ENCODE measurements at places on chromosomes 2 and 18.

DNA sequence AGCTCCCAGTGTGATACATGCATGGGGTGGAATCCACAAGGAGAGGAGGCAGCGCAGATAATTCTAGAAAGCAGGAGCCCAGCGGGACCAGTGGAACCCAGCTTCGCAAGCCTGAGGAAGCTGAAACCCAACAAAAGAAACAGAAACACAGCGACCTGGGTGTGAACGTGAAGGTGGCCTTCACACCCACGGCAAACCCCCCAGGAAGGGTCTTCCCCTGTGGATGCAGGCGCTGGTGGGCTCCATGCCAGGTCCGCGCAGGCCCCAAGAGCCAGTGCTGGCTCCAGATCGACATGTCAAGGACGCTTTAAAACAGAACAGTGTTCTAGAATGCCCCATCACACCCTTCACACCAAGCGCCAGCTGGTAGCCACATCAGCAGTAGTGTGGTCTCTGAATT lies 22.1 kb downstream of the KIF1A start:
- no peak for DNase-seq

DNA sequence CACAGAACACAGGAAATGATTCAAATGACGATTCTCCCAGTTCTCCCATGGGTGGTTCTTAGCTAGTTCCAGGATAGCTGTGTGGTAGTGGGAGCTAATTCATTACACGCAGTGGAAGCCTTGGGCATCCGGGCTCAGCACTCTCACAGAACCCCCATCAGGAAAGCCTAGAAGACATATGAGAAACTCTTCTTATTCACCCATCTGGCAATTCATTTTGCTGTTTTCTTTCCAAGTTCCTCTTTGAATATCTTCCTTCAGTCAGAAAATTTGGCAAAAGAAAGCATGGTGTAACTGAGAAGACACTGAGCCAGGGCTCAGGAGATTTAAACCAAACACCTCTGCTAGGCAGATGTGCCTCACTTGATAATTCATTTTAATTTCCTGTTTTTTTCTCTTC lies 85.2 kb upstream of the FN1 start:
- DNase-seq: no peak

DNA sequence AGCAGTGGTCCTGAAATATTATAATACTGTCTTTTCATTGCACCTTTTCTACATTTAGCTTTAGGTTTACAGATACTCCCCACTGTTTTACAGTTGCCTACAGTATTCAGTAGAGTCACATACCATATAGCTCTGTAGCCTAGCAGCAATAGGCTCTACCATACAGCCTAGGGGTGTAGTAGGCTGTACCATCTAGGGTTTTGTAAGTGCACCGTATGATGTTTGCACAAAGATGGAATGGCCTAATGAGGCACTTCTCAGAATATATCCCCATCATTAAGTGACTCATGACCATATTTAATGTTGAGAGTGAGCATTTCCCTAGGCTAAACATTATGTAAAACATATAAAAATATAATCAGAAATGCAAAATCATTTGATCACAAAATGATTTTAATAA lies 511.3 kb upstream of the RAB12 start:
- DNase-seq: no peak

GRCh38 chr18:71293322-71293721 lies 1004.5 kb downstream of the SOCS6 start:
- no peak for DNase-seq

DNA sequence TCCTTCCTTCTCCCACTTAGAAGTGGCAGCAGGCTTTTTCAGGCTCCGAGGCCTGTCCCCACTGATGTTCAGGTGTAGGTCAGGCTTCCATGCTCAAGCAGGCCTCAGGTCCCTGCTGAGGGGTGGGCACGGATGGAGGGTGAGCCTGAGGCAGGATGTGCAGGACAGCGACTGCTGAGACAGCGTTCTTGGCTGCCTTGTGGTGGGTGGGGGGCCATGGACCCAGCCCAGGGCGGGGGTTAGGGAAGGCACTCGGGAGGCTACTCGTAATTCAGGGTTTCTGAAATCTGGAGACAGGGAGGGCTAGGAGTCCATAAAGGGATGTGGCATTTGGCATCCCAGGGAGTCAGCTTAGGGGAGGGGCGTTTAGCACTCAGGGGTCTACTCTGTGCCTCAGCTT lies 30.3 kb downstream of the COLEC11 start:
- no peak for DNase-seq

GRCh38 chr2:71223767-71224333 lies 3.1 kb downstream of the PAIP2B start:
- DNase-seq: no peak

DNA sequence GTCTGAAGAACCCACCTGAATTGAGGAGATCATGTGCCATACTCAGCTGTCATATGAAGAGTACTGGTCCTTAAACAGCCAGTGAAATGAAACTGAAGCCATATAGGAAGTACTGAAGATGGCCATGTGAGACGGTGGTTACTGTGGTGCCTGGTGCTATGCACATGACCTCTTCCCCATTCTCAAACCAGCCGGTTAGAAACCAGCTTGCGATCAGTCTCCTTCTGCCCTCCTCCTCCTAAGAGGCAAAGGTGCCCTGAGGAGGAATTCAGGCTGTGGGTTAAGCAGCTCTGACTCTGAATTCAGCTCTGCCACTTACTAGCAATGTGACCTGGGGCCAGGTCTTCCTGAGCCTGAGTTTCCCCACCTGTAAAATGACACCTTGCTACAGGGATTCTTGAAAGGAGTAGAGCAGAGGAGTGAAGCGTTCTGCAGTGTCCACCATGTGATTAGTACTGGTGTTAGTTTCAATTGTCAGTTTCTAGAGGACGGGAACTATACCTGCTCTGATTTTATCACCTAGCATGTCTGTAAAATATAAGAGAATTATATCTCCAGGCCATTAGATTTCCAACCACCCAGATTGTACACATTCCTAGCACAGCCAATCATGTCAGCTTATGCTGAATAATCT lies 5.1 kb downstream of the FECH start:
- DNase-seq: no peak

DNA sequence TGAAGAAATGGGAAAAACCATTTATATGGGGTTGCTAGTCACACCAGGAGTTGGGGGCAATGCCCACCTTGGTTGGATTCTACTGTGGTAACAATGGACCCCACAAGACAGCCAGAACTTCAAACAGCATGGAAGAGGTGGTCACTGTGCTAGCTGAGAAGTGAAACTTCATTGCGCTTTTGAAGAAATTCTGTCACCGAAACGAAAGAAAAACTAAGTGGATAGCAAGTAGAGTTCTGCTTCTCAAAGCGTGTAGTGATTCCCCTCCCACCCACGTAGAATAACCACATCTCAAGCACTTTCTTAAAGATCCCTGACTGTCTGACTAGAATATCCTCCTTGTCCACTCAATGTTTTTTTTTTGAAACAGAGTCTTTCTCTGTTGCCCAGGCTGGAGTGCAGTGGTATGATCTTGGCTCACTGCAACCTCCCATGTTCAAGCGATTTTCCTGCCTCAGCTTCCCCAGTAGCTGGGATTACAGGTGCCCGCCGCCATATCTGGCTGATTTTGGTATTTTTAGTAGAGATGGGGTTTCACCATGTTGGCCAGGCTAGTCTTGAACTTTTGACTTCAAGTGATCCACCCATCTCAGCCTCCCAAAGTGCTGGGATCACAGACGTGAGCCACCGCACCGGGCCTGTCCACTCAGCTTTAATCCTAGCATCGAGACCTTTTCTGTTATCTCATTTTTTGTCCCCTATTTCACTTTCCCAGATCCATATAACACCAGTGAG lies 30.1 kb upstream of the CCL20 start:
- no peak for DNase-seq

DNA sequence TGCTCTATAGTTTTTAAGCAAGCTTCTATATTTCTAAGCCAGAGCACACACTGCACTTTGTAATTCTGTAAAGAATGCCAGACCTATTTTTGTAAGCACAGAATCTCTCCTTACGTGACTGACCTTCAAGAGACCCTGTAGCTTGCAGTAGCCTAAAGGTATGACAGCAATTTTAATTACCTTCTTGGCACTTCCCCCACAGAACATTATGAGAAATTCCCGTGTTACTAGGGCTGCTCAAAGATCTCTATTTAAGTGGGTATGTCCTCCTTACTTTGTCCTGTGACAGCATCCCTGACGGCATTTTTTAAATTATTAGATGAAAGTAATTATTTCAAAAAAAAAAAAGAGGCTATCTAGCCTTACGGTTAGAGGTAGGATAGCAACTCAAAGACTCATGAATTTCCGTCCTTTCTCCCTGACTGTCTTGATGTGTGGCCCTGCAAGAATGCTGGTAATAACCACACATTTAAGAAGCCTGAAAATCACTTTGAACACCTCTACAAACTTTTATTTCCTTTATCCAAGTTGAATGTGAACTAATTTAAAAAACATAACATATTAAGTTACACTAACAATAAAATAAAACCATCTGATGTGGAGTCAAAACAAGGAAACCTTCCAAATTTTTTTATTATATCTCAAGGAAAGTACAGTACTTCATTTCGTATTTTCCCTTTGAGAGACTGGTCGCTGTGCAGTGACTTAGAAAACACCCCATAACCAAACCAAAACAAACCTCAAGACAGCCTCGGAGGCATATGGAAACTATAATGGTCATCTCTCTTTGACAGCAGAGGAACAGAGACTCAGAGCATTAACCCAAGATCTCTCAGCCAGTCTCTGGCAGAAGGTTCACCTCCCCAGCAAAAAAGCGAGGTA lies 54.9 kb downstream of the THUMPD2 start:
- DNase-seq: no peak

- no peak for DNase-seq
These were observed 24.4 kb downstream of the ZNF521 start for GRCh38 chr18:25327584-25327983.

DNA sequence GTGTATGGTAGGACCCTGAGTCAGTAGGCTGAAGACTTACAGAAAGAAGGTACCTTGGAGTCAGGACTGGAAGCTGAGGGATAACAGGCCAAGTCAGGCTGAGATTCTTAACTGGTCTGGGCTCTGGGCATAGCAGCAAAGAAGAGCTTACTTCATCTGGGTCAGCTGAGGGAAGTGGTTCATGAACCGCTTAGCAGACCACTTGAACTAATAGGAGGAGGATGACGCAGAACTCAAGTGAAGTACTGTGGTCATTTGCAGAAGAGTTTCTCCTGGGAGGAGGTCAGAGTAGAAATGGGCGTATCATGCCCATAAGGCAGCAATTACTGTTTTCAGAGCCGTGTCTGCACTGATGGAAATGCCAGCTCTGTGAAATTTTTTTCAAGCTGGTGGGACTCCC lies 164.5 kb downstream of the LCLAT1 start:
- DNase-seq: no peak

- DNase-seq: no peak
These were observed 120.1 kb downstream of the ANTXR1 start for GRCh38 chr2:69132960-69133590.

DNA sequence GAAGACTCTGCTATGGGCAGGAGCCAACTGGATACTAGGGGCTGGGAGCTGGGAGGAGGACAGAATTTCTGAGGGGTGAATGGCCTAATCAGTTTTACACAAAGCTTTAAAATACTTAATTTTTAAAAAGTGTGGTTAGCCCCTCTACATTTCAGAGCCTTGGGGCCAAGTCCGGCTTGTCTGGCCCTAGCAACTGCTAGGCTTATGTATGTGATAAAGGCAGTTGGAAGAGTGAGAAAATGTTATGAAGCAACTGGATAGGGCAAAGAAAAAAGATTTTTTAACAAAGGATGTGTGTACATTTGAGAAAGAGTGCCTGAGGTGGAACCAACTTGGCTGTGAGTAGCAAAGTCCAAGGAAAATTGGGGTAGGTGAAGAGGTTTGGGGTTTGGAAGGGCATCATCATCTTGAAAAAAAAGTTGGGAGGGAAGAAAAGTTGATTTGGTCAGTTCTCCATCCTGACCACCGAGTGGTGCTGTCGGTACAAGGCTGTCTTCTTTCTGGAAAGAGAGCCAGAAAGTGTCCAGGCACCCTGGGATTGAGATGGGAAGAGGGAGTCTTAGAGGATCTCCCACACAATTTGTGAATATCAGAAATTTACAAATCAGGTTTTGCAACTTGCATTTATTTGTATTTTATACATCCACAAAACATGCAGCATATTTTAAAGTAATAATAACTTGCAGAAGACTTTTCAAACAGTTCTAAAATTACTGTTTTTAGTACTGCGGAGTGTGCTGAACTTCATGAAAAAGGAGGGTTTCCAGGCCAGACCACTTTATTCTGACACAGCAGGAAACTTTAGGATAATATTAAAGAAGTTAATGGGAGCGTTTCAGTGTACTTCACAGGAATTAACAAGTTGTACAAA lies 10.5 kb upstream of the CDK15 start:
- no peak for DNase-seq

GRCh38 chr2:237920673-237921072 lies 46.1 kb upstream of the UBE2F start:
- DNase-seq: no peak

- DNase-seq: no peak
These were observed 27.7 kb upstream of the CPS1 start for GRCh38 chr2:210528716-210529115.

- peak; percentile 72 for DNase-seq
These were observed 284.8 kb downstream of the MREG start for GRCh38 chr2:215728504-215729065.

- no peak for DNase-seq
These were observed 11.1 kb downstream of the HADHB start for GRCh38 chr2:26255759-26256384.

DNA sequence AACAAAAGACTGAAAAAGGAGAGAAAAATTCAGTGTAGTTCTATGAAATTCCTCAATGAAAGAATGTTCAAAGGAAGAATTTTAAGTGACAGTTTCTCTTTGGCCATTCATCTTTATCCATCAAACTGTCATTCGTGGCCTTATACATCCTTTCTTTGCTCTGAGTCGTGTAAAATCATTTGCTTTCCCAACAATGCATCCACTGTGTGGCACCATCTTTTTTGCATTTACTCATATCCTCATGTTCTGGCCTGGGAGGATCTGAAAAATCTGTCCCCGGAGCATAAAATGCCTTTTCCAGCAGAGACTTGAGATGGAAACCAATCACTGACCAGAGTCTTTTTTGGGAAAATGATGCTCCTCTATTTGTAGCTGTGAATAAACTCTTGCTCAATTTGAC lies 240.3 kb upstream of the ETAA1 start:
- no peak for DNase-seq

DNA sequence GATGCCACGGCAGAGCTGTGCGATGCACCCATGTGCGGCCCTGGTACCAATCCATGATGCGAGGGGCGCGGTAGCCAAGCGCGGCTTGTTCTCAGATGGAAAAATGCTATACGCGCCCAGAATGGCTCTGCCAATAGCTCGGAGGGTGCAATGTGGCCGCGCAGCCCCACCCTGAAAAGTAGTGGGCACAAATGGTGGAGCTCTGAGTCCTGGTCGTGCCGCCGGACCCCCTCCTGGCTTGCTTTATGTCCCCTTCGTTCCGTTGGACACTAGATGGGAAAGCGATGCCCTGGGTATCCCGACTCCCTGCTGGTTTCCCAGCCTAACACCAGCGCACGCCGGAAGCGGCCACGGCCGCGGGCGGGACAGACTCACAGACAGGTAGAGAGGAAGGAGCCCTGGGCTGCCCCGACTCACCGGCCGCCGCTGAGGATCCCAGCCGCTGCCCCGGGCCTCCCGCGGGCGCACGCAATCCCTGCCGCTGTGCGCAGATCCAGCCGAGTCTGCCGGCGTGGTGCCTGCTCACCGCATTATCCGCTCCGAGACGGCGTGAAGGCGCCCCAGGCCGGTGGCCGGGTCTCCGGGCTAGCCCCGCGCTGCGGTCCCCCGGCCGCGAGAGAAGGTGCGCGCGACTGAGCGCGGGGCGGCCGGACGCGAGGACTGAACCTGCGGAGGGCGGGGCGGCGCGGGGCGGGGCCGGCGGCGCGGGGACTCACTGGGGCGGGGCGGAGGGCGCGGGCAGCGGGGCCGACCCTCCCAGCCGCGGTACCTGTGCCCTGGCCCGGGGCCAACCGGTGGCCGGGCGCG lies at the start of gene CDC42EP3:
Gene CDC42EP3 (minus strand): TSS at position 634 of the 807 bp plus-strand sequence. CDS start 25,055 bp downstream, outside the sequence.
- DNase-seq: no peak

All from AG04450 (cell line).